Kidney tubule cell (primary cell): ENCODE measurements at places on chromosomes 7 and 10.

- no peak for DNase-seq
Observed at GRCh38 chr10:44589181-44589943, 204.5 kb upstream of the CXCL12 start.

DNA sequence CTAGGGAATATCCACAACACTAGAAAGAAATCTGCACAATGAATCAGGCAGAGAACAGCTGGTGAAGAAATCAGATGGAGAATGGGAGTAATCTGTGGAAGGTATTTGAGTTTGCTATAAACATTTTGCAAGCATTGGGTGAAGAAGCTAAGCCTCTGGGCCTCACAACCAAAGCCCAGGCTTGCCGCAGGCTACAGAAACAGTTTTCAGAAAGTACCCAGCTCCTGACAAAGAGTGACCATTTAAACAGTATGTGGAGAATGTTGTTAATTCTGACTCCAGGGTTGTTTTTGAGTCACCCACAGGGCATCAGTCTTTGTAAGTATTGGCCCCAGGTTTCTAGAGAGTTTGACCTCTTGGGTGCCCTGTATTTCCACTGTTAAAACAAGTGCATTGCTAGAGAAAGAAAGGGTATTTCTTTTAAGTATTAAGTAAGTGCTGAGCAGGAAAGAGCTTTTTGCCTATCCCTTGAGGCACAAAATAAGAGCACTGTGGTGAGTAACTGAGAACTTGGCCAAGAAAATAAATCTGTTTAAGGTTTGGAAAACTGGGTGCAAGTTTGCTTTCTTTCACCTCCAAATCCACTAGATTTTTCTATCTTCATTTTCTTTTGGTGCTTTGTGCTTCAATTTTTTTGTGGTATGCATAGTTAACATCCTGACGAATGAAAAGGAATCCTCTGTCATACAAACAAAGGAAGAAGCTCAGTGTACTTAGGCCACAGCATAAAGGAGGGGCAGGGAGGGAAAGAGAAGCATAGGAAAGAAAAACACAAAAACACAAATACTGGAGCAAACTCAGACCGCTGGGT is 691.8 kb downstream of the SUGCT start:
- peak; percentile 33 for DNase-seq

- peak; percentile 20 for DNase-seq
Observed at GRCh38 chr7:154767821-154768415, 235.0 kb downstream of the PAXIP1 start.

- no peak for DNase-seq
Observed at GRCh38 chr10:33209802-33210201, 124.7 kb downstream of the NRP1 start.

GRCh38 chr7:29147821-29148220 is 1.5 kb upstream of the CPVL start:
- DNase-seq = no peak

DNA sequence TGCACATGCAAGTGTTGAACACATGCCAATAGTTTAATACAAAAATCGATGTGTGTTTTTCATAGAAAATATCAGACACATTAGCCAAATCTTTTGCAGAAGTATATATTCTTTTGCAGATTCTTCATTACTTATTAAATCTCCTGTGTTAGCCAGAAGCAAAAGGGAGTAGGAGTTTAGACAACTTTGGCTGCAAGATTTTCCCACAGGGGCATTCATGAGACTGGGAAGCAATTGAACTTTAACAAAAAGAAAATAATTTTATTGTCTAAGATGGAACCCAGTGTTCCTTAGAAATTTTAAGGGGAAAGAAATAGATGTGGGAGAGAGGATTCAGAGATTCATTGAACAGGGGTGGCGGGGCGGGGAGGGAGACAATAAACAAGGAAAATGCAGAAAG is 1336.0 kb downstream of the GATA3 start:
- DNase-seq = no peak

DNA sequence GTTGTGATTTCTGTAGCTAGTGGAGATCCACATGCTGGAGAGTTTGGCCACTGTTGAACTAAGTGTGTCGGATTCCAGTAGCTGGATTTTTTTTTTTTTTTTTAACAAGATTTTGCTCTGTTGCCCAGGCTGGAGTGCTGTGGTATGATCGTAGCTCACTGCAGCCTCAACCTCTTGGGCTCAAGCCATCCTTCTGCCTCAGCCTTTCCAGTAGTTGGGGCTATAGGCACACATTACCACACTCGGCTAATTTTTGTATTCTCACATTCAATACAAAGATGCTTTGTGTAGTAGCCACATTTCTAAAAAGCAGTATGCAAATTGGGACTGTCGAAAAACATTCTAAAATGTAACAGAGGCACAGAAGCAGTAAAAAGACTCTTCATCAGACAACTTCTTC is 63.5 kb downstream of the RABGEF1 start:
- DNase-seq = no peak

GRCh38 chr10:119211625-119212441 is 4.5 kb downstream of the GRK5 start:
- no peak for DNase-seq

GRCh38 chr10:131912620-131913019 is 11.8 kb downstream of the PPP2R2D start:
- DNase-seq = no peak

- peak; percentile 37 for DNase-seq
Observed at GRCh38 chr10:108204528-108205305, 1040.2 kb upstream of the SORCS1 start.

DNA sequence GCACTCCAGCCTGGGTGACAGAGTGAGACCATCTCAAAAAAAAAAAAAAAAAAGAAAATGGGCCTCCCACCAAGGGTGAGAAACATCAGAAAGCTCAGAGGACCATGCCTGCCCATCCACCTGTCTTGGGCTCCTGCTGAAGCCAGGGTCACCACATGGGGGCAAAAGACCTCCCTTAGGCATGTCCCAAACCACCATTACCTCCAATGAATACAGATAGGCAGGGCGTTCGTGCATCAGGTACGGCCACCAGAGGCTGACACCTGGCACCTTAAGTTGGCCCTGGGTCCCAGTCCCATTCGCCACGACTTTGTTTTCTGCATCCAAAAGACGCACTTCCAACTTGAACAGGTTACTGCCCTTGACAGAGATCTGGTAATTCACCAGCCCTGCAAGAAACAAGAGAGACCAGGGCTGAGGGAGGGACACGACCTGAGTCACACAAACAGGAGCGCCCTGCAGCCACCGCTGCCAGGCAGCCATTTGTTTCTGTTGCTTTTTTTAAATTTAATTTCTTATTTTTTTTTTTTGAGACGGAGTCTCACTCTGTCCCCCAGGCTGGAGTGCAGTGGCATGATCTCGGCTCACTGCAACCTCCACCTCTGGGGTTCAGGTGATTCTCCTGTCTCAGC is 6.1 kb downstream of the GUSB start:
- no peak for DNase-seq

DNA sequence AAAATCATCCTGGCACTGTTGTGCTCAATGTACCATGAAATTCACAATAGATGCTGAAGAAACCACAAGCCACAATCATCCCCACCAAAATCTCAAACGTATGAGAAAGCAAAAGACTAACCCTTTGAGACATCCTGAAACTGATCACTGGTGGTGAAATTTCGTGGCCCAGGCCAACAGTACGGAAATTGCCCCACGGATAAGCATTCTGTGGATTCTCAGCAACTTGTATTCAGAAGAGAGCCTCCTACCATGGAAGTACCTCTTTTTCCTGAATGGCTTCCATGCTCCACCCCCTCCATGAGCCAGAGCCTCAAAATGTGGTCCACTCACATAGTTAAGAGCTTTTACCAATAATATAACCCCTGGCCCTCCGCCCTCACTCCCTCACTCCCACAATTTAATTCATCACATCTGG is 163.9 kb upstream of the AUTS2 start:
- DNase-seq = peak; percentile 33

- DNase-seq = no peak
Observed at GRCh38 chr10:106395041-106395749, 769.3 kb downstream of the SORCS1 start.

- DNase-seq = peak; percentile 60
Observed at GRCh38 chr7:108613147-108613948, 43.7 kb downstream of the DNAJB9 start.

- DNase-seq = no peak
Observed at GRCh38 chr10:113907166-113907565, 52.7 kb downstream of the NHLRC2 start.

DNA sequence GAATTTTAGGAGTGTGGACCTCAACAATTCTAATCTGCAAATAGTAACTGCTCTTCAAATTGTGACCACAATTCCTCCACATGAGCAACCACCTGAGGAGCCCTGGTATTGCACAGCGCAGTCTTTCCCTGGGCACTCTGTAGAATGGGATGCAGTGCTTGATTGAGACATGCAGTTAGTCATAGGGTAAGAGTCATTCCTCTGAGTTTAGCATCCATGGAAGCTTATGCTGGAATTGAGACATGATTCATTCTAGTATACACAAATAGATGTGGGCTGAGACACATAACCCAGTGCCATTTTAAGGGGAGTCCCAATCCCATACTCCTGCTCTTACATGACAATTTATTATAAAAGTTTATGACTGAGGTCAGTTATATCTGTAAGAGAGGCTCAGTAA is 582.3 kb upstream of the CNTNAP2 start:
- peak; percentile 36 for DNase-seq

GRCh38 chr10:93027508-93027907 is 33.1 kb upstream of the CYP26C1 start:
- no peak for DNase-seq

DNA sequence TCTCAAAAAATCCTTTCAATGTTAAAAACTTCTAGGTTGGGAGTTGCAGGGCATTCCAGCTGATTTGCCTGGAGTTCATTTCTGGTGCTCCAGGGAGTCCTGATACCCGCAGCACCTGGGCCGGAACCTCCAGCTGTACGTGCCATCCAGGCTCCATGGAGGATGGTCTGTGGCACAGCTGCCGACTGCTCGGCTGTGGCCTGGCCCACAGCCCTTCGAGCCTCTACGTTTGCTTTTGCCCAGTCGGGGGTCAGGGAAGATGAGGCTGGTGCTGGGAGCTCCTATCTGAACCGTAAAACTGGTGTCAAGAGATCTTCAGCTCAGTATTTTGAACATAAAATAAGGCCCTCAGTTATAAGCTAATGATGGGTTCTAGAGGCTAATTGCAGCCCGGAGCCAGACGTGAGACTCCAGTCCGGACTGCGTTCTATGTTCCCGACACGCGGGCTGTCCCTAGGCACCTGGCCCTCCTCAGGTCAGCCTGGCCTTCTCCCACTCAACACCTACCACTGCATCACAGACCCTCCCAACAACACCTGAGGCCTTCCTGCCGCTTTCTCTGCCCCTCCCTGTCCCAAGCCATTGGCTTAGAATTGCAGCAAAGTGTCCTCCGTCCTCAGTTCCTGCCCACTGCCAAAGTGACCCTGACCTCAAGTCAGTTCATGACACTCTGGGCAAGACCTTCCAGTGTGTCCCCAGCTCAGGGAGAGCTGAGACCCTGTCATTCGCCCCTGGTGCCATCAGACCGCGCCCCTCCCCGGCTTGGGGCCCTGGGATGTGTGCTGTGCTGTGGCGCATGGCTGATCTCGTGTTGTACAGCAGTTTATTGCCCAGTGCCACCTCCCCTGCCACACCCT is 64.2 kb upstream of the DNAJB6 start:
- no peak for DNase-seq

DNA sequence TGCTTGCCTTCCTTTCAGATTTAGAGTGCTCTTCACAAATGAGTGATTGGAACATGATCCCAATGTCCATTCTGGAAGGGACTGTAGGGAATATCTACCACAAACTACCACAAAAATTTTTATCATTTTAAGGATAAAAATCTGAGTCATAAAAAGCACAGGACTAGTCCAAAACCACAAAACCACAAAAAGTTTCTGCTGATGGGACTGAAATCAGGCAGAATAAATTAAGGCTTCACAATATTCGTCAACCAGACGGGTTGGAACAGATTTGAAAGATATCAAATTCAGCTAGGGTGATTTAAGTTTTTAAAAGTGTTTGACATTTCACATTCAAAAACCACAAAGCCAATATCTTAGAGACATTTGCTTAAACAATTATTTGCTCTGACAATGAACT is 100.1 kb upstream of the PTN start:
- peak; percentile 53 for DNase-seq

DNA sequence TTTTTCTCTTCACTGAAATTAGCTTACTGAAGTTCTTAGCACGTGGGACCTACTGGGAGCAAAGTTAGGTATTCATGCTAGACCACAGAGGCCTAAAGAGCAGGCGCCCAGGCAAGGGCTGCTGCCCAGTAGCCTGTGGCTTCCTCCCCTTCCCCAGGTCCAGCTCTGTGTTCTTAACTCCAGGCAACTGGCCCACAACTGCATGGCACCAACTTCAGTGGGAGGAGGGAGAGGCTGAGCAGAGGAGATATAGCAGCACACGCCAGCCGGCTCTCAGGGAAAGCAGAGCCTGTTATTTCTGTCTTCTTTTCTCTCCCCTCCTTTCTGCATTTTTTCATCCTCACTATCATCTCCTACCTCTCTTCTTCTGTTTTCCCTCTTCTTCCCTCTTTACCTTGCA is 67.4 kb downstream of the PCGF5 start:
- DNase-seq = no peak

DNA sequence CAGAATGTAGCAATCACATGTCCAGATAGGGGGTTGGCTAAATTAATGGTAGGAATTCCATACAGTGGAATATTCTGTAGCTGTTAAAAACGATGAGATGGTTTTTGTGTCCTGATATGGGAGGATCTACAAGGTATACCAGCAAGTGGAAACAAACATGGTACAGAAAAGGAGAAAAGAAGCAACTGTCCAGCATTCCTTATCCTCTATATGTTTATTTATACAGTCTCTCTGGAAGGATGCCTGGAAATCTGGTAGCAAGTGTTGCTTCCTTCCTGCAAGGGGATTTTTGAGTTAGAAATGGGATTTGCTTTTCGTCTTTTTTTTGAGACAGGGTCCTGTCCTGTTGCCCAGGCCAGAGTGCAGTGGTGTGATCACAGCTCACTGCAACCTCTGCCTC is 19.3 kb downstream of the IL15RA start:
- DNase-seq = no peak

DNA sequence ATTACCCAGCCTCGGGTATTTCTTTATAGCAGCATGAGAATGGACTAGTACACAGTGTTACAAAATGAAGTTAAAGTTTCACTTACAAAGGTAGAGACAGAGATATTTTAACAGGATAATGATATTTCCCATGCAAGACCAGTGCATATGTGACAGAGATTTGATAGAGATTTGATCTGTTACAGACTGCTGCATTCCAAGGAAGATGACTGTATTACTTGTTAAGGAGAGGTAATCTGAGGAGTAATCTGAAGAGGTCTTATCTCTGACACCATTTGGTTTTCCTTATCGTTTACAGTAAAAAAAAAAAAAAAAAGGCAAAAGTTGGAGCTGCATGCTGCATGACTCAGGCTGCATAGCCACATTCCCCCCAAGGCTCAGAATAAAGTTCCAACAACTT is 289.6 kb downstream of the POM121L12 start:
- DNase-seq = no peak

DNA sequence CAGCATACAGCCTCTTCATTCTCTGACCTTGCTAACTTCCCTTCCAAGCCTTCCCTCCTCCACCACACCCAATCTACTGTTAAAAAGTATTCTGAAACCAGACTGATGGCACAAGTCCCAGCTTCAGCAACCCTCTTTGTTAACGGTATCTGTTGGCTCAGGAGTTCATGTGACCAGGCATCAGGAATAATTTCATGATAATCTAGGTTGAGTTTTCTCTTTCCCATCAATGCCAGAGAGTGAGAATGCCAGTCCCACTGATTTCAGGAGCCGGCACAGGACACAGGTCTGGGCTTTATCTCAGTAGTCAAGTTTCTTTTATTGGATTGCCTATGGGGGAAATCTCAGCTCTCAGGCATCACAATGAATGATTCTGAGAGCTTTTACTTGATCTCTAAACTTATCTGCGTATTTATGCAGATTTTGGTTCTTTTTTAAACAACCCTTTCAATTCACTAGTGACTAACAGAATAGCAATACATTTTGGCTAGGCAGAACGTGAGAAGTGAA is 231.0 kb upstream of the LYZL1 start:
- DNase-seq = no peak
